ENCODE measurements at places on chromosomes 12 and 14.

- DNase-seq, result no peak
These were observed 43.3 kb upstream of the VPS33A start for GRCh38 chr12:122309564-122310121.

DNA sequence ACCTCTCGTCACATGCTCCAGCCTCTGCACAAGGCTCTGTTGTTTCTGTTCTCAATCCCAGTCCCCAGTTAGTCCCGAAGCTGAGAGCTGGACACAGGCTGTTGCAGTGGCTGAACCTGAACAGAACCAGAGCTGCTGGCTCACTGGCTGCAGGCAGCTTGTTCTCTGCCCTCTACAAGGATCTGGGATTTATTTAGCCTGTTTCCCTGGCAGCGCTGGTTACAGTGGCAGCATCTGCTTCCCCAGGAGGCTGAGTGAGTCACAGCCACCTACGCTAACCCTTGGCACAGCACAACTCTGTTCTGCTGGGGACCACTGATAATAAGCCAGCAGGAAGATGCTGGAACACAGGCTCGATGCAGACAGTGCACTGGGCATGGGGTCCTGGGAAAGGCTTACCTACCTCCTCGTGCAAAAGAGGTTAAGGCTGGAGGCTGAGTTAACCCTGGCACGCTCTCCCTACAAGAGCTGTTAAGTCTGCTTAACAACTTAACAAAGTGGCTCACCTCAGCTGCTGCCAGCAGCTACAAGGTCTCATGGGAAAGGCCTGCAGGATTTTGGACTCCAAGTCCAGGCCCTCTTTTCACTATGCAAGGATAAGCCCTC lies 299.6 kb downstream of the PCNX1 start:
- DNase-seq, result peak; percentile 94

- DNase-seq, result peak; percentile 76
These were observed 90.2 kb downstream of the TTLL5 start for GRCh38 chr14:75751296-75751695.

- no peak for DNase-seq
These were observed 18.6 kb upstream of the TDRD9 start for GRCh38 chr14:103909531-103910261.

DNA sequence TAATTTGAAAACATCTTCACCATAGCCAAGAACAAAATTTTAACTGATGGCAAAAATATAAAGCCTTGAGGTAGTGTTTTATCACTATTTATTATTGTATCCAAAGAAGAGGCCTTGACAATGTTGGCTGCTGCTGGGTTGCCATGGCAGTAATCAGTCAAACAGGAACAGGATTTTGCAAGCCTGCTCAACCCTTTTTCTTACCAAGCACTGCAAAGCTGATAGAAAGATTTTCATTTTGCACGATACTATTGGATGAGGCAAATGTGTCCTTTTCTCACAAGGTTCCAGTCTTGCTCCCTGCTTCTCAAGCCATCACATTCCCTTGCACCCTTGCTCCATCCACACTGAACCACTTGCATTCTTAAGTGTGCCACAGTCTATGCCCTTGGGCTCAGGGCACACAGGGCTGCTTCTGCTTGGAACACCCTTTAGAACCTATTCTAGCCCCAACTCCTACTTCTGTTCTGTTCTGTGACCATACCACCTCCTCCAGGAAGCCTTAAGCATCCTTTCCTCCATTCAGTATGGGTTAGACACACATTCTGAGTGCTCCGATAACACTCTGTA lies 76.5 kb upstream of the AMIGO2 start:
- DNase-seq, result peak; percentile 24

DNA sequence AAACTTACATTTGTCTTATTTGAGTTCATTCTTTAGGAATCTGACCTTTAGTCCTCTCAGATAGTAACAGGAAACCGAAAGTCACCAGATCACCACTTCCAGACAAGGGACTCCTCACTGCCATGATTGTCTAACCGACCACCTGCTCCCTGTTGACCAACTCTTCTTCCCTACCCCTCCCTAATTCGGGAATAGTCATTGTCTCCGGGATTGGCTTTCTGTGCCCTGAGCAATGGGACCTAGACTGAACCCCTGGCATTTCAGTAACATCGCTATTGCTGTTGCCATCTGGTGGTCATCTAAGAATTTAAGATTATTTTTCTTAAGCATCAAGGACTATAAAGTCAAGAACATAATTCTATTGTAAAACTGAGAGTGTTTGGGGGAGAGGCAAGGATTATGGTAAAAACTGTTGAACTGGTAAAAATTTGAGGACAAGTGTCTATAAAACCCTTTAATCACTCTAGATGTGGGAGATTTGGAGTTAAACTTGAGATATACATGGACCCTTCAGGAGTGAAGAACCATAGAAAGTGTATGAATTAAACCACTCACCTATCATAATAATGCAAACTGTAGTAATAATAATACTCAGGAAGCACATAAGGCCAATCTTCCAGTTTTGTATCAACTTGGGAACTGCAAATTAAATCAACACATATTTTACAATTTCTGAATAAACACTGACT lies 6.3 kb downstream of the CLEC2A start:
- peak; percentile 23 for DNase-seq

- DNase-seq, result peak; percentile 56
These were observed 67.1 kb upstream of the SLC38A4 start for GRCh38 chr12:46892887-46893286.

DNA sequence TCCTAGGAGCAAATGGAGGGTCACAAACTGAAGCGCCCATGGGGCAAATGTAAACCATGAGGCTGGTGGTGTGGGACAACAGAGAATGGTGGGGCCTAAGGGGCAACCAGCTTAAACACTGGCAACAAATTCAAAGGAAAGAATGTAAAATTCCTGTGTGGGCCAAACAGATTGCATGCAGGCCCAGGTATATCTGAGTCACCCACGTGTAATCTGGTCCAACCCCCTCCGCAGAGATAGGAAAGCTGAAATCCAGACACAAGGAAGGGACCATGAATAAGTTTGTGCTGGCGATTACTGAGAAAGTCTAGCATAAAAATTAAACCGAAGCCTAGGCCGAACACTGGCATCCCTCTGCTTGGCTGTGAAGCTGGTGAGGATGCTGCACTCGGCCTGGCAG lies 71.6 kb downstream of the ITPK1 start:
- peak; percentile 30 for DNase-seq

- no peak for DNase-seq
These were observed 221.6 kb downstream of the SLC25A21 start for GRCh38 chr14:36950812-36951211.

GRCh38 chr12:3901116-3901515 lies 27.9 kb upstream of the PARP11 start:
- DNase-seq, result no peak

- DNase-seq, result no peak
These were observed 61.7 kb downstream of the DGLUCY start for GRCh38 chr14:91175291-91176201.

- DNase-seq, result no peak
These were observed 46.5 kb downstream of the SINHCAF start for GRCh38 chr12:31279390-31279924.

GRCh38 chr14:24181371-24182077 lies 7.1 kb downstream of the IPO4 start:
- no peak for DNase-seq

- DNase-seq, result no peak
These were observed 3.9 kb downstream of the LRCOL1 start for GRCh38 chr12:132606466-132606865.

Measured in fibroblast of lung (primary cell).